H4 (cell line): ENCODE measurements at places on chromosomes 6 and 20.

DNA sequence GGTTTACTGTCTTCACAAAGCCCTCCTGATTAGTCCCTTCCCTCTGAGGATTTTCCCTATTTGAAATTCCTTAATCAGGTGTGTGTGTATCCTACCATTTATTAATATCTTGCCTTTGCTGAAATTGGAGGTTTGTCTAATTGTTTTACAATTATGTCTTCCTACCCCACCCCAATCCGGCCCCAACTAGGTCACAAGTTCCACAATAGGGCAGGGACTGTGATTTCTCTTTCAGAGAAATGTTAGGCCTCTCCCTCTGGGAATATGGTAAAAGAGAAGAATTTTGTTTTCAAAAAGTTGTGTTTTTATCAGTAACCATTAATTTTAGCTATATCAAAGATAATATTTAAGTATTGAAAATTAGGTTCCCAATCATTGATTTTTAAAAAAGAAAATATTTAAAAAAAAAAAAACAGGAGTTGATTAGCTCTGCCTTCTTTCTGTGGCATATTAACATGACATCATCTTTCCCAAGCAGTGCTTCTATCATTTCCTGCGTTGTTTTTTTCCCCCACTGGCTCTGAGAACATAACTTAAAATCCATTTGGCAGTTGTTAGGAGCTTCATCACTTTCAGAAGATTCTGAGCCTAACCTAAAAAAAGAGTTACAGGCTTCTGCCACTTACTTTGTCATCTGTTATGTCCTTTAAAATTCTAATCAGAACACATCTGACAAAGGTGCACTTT lies 36.1 kb downstream of the BLOC1S5 start:
- DNase-seq = no peak

- peak; percentile 10 for DNase-seq
Observed at GRCh38 chr6:84581494-84582259, 182.7 kb downstream of the TBX18 start.

DNA sequence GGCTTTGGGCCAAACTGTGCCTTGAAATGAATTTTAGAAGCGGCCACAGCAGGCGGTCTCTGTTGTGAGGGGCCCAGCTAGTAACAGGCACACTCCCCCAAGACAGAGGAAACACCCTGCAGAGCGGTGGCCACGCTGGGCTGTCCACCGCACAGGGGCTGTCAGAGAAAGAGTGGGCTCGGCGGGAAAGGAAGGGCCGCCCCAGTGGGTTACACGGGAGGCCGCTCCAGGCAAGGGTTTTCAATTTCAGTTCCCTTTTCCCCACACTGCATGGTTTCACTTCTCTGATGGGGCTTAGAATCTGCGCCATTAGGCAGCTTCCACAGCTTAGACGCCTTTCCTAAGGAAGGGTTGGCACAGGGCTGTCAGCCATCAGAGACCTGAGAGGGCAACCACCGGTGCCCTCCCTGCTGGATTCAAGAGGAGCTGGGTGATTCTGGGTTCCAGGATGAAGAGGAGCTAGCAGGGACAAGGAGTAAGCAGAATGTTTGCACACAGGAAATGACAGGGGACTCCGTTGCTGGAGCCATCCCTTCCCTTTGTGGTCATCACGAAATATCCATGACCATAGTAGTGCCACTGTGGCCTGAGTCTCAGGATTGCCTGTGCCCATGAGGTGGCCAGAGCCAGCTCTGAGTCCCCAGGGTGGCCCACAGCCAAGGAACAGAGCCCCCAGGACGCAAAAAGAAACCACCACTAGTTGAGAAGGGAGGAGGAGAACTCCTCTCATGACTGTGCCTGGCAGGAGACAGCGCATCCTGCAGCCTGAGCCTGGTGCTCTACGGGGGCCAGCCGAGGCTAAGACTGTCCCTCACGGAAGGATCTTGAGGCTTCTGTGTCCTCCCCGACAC lies 282.7 kb downstream of the NRN1 start:
- no peak for DNase-seq

DNA sequence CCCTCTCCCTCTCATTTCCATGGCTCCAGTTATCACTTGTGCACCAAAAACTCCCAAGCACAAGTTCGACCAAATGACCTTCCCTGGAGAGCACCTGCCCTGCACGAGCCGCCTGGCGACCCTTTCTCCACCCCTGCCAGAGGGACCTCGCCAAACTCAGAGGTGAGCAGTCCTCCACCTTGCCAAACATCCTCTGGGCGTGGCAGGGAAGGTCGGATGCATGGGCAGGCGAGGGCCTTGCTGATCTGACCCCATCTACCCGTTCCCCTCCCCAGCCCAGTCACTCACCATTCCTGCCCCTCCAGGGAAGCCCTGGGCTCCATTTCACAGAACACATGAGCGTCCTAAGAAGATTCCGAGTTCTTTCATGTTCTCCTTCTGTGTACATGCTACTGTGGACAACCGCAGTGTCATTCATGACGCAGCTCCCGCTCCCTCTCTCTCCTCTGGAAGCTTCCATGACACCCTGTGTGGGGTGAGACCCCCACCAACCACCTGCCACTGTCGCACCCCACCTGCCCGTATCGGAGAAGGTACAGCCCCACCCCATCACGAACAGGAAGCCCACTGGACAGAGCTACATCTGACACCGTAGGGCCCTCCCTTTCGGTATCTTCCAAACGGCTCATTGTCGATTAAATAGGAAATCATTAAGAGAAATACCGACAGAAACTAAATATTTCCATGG lies 104.3 kb downstream of the DACT2 start:
- DNase-seq = no peak

DNA sequence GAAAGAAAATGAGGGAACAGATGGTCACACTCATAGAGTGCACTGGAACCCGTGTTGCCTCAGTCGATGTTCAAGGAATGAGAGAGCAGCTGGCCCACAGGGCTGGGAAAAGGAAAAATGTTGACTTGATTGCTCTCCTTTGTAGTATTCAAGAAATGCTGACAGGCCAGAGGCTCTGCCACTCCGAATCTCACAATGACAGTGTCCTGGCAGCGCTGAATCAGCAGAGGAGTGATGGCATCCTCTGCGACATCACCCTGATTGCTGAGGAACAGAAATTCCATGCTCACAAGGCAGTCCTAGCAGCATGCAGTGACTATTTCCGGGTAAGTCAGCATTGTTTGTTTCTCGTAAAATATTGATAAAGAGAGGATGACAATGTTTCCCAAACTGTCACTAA lies 51.3 kb downstream of the KLHL32 start:
- DNase-seq = no peak

DNA sequence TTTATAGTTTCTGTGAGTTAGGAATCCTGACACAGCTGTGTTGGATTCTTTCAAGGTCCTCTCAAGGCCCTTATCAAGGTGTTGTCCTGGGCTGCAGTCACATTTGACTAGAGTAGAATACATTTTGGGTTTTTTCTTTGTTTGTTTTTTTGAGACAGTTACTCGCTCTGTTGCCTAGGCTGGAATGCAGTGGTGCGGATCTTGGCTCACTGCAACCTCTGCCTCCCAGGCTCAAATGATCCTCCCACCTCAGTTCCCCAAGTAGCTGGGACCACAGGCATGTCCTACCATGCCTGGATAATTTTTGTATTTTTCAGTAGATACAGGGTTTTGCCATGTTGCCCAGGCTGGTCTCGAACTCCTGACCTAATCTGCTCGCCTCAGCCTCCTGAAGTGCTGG lies 15.7 kb downstream of the NFYA start:
- DNase-seq = no peak

- peak; percentile 9 for DNase-seq
Observed at GRCh38 chr6:131398176-131398575, 174.8 kb upstream of the ARG1 start.

- DNase-seq = no peak
Observed at GRCh38 chr6:82467338-82467737, 103.7 kb downstream of the TPBG start.

DNA sequence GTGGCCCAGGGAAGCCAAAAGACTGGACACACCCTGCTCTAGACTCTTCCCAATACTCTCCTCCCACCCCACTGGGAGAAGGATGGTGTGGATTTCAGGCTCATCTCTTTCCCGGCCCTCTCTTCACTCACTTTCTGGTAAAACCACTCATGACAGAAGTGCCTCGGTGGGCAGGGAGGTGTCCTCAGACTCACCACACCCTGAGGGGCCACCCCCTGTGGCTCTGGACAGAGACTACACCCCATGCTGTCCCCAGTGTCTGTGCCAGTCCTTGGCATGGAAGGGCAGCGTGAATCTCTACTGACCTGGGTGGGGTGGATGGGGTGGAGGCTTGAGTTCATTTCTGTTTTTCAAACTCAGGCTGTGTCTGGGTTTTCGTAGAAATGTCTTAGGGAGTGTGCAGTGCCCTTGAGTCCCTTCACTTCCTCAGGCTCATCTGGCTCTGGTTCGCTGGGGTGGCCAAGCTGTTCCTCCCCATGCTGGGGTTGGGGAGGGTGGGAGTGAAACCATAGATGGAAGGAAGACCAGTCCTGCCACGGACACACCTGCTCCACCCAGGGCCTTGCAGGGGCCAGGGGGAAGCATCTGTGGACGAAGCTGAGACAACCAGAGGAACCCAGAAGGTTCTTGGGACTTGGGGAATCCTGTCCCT lies 59.1 kb downstream of the EZR start:
- no peak for DNase-seq

GRCh38 chr20:24684421-24684871 lies 215.0 kb downstream of the SYNDIG1 start:
- DNase-seq = no peak

GRCh38 chr6:151494235-151494935 lies 568 bp downstream of the CCDC170 start:
- DNase-seq = no peak

DNA sequence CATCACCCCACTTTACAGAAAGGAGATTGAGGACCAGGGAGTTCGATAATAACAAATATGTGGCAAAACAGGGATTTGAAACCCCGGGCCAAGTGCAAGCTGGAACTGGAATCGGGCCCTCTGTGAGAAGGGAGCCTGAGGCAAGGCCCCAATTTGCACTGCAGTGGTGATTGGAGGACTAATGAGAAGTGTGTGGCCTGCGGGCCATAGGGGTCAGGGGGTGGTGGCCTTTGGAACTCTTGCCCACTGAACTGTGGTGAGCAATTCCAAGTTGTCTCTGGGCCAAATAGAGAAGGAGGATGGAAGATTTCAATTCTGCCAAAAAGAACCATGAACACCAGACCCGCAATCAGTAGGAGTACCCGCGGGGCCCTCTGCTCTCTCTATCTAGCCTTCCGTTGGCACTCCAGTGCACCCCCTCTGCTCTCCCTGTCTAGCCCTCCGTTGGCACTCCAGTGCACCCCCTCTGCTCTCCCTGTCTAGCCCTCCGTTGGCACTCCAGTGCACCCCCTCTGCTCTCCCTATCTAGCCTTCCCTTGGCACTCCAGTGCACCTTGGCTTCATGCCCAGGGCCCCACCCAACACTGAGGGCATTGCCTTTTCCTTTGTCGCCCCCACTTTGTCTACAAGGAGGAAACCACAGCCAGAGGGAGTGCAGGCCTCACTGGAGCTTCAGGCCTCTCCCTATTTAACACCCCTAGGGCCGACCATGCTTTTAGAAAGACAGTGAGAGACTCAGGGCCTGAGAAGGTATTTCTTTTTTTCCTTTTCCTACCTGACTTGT lies 6.0 kb upstream of the PTPRA start:
- no peak for DNase-seq

DNA sequence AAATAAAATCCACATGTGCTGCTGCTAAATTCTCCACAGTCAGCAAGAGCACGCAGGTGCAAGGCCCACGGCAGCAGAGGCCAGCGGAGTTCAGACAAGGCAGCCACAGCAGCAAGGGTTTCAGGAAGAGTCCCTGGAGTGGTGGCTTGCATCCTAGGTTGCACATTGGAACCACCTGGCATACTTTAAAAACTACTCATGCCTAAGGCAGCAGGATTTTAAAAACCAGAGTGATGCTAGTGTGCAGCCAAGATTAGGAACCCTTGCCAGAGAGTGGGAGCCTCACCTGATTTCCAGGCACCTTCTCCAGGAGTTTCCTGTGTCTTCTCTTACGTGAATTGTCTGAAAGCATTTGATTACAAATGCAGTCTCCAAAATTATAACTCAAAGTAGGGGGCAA lies 104.0 kb upstream of the GPR6 start:
- DNase-seq = no peak

DNA sequence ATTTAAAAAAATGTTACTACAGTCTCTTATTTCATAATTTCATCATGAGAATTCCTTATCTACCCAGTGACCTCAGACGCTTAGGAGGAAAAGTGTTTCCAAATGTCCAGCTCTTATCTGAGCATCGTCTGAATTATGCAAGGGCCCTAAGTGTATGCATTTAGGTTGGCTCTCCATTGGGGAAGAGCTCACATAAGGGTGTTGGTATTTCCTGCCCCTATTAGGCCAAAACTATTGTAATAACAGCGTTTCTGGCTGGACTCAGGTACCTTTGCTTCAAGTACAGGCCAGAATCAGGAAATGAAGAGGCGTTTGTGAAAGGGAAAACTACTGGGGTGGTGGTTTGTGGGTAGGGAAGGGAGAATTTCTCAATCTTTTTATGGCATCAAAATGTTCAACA lies 40.4 kb upstream of the SGK1 start:
- no peak for DNase-seq

DNA sequence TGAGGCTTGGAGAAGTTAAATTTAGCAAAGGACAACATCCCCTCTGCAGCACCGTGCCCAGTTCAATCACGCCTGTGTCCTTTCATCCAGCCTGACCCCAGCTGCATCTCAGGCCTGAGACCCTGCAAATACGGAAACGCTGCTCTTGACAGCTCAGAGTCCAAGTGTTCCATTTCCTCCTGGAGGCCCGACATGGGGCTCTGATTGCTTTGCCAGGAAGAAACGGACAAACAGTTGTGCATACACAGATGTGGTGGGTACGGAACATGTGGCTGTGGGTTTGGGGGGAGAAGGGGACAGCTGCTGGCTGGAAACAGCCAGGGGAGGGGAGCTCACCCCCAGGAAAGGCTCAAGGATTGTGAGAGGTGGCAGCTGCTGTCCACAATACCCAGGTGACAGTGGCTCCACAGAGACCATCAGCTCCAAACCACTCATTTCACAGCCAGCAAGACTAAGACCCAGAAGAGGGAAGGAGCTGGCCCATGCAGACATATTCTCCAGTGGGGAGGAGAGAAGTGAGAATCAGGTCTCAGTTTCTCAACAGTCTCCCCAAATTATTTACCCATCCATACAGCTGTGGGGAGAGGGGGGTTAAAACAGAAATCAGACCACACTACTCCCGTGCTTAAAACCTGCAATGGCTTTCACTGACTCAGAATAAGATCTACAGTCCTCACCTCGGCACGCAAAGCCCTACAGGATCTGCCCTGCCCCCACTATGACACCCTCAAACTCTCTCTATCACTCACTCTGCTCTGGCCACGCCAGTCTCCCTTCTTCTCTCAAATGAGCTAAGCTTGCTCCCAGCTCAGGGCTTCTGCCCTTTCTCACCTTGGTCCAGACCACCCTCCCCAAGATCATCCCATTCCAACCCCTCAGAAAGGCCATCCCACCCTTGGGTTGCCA lies 89.1 kb downstream of the PREX1 start:
- DNase-seq = no peak

- DNase-seq = no peak
Observed at GRCh38 chr6:142627474-142627873, 317.5 kb downstream of the HIVEP2 start.
